Activated CD4-positive, alpha-beta T cell treated with anti-CD3 and anti-CD28 coated beads, Interleukin-2, amount 10 ng/mL, durations not matched to agents 7 days and 5 days (primary cell): ENCODE measurements at places on chromosomes 1 and 21.

DNA sequence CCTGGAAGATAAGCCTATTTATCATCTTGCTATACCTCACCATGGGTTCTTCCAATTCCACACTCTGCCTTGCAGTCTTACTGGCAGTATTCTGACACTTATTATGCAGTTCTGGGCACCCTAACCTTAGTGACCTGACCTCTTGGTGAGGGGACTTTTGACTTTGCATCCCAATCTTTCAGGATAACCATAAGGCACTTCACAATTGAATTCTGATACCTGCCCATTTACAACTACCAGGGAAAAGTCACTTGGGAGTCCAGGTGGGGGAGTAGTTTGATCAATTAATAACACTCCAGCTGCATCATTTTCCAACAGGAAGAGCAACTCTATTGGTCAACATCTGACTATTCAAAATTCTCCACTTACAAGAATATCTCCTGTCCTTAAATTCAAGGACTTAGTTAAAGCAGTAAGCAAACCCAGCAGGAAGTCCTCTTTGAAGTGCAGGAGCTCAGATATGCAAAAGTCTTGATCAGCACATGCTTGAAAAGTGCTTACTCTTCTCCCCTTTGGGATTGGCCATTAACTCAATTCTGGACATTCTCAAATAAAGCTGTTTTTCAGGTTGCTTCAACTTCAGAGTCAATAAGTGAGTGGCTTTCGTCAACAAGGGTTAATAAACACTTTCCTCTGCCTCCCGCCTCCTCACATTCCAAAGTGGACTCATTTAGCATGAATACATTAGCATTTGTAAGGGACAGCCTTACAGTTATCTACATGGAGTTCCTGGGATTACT, 177.4 kb upstream of the NRIP1 start:
- no peak for DNase-seq

DNA sequence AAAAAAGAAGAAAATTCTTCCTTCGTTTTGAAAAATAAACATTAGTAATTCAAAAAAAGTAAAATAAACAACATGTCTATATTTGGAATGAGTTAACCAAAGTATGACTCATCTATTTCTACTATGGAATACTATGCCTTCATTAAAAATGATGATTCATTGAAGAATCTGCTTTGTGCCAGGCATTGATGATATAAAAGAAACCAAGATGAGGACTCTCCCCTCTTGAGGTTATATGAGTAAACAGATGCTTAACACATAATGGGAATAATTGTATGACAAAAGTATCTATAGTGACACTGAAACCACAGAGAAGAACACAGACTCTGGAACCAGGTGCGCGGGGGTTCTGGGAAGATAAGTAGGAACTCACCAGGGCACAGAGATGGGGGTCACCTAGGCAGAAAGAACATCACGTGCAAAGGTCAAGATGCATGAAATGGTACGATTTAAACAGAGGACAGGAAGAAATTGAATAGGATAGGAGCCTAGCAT, 18.8 kb downstream of the ELF3 start:
- DNase-seq, result no peak

DNA sequence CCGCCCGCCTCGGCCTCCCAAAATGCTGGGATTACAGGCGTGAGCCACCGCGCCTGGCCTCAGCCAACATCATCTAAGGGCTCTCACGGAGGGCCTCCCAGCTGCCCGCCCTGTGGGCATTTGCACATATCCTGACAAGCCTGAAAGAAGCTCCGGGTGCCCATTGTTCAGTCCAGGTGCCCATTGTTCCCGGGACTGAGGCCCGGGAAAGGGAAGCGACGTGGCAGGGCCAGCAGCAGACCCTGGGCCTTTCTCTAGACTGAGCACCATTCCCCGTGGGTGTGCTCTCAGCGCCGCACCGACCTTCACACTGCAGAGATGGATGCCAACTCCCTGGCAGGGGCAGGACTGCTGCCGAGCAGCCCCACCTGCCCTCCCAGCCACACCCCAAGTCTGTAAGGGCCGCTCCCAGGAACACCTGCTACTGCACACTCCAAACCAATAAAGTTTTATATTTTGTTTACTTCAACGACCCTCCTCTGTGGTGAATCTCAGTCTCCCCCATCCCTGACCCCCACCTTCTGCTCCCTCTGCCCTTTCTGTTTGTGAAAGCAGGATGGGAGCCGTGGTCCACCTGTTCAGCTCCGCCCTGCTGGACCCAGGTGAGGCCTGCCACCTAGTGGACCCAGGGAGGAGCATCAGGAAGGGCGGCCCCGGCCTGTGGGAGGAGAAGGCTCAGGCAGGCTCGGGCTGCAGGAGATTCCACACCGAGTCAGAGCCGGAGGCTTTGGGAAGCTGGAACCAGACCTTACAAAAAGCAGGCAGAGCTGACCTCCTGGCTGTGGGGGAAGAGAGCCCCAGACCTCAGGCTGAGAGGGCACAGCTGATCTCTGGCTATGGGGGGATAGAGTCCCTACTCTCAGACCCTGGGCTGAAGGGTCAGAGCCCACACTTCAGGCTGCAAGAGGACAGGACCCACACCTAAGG, 1.1 kb upstream of the TMEM82 start:
- peak; percentile 78 for DNase-seq

DNA sequence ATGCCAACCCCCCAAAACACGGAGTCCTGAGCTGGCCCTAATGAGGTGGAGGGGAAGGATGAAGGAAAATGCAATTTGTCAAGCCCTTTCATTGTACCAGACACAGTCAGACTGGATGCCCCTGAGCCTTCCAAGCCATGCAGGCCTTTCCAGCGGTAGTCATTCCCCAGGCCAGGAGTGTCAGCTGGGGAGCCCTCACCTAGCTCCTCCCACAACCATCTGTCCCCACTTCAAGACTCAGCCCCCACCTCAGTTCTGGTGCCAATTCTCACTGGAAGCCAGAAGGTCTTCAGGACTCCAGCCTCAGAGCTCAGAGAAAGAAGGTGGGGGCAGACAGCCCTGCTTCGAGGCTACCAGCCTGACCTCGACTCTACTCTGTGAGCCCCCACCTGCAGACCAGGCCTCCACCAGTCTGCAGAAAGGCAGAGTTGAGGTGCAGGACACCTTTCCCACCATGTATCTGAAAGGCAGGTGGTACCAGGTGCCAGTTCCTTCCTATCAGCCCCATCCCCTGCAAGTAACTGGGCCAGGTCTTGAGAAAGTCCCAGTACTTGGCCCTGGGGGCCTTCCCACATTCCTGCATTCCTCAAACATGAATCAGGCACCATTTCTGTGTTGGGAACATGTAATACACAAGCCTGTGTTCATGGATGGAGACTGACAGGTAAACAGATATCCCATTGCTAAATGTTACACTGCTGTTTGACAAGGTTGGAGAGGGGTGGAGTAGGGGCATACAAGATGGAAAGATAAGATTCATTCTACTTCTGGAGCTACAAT, 180.6 kb upstream of the EDN2 start:
- no peak for DNase-seq

- no peak for DNase-seq
Observed at GRCh38 chr21:37168666-37169065, 95.6 kb downstream of the TTC3 start.

GRCh38 chr1:111227434-111227833, at the start of gene CHI3L2:
Gene CHI3L2 (plus strand): TSS chr1:111227713. CDS start chr1:111227730, 17 bp downstream.
- no peak for DNase-seq

- no peak for DNase-seq
Observed at GRCh38 chr1:229479660-229480399, 28.3 kb downstream of the NUP133 start.
